ENCODE measurements at places on chromosomes 2 and 18.

- DNase-seq: no peak
These were observed 38.9 kb upstream of the LDLRAD4 start for GRCh38 chr18:13179566-13180113.

DNA sequence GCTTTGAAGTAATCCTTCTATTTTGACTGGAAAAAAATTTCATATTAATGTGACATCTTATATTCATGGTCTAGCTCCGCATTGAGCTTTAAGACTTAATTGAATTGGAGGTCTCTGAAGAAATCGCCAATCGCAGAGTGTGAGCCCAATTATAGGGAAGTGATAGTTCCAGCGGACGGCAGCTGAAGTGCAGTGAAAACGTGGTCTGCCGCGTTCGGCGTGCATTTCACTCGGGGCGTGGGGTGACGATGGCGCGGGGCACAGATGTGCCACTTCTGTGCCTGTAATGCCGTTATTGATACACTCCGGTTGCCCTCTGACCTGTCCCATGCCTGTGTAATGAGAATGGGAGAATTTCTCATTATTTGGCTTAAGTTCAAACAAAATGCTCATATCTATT lies 106.7 kb downstream of the TSHZ1 start:
- DNase-seq: no peak

DNA sequence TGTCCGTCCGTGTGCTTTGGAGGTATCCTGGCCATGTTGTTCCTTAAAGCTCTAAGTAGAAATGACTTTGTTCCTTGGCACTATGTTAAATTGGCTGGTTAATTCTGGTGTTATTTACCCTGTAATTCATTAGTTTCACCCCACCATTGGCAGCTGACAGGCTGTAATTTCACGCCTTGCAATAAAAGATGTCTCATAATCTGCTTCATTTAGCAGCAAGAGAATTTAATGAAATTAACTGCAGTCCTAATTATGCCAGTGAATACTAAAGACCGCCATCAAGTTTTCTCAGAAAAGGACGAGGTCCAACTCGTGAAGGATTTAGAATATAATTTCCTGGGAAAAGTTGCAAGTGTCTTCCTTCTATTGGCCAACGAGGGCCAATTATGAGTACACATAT lies 319.2 kb downstream of the GBX2 start:
- DNase-seq: no peak

- DNase-seq: no peak
These were observed 320.1 kb upstream of the KYNU start for GRCh38 chr2:142557391-142557790.

DNA sequence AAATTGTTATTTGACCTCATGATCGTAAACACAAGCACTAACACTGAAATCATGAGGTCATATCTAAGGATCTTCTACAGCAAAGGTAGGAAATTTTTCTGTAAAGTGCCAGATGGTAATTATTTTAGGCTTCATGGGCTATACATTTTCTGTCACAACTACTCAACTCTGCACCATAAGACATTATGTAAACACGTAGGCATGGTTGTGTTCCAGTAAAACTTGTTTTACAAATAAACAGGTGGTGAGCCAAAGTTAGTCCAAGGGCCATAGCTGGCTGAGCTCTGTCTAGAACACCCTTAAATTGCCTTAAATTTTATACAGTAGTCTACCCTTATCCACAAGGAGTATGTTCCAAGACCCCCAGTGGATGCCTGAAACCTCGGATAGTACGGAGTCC lies 147.3 kb upstream of the CYP1B1 start:
- DNase-seq: no peak

DNA sequence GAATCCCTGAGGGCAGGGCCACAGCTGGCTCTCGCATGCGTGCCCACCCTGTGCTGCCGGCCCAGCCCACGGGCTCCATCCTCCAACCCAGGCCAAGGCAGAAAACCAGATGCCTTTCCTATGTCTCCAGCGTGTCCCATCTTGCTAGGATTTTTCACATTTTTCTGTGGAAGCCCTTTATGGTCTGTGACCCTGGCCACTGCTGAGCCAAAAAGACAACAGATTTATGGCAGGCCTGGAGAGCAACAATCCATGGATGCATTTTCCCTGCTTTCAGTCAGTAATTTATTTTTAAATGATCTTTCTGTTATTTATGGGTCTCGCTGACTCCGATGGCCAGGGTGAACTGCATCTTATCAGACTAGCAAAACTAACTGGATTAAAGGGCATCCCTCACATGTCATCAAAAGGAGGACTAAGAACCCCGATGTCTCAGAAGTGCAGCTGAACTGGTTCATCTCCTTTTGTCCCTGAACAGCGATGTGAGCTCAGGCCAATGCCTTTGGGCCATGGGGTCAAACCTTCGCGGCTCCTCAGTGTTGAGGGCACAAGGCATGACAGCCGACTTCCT lies 346.0 kb downstream of the CYRIA start:
- no peak for DNase-seq
